HuH-7 (cell line): ENCODE measurements at places on chromosomes 2 and 18.

GRCh38 chr18:57627488-57627887 is 5.9 kb upstream of the NARS1 start:
- no peak for DNase-seq

- peak; percentile 49 for DNase-seq
Observed at GRCh38 chr2:181683518-181684453, 3.5 kb upstream of the NEUROD1 start.

DNA sequence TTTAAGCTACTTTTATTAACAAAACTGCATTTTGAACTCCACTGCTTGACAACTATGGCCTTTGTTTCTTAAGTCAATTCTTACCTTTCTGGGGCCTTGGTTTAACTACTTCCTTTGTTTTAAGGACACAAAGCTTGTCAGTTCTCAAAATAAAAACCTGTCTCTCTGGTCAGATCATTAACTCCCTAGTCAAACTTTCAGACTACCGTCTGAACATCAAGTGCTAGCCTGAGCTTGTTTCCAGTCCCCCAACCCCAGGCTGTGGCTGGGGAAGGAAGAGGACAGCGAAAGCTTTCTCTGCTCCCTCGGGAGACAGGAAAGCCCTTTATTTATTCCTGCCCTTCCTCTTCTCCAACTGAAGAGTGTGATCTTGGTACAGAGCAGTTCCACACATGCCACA is 1.7 kb downstream of the SH3YL1 start:
- DNase-seq, result no peak

GRCh38 chr2:9757501-9758264 is 85.6 kb upstream of the TAF1B start:
- DNase-seq, result no peak

GRCh38 chr2:10159581-10160131 is 37.1 kb downstream of the RRM2 start:
- no peak for DNase-seq

DNA sequence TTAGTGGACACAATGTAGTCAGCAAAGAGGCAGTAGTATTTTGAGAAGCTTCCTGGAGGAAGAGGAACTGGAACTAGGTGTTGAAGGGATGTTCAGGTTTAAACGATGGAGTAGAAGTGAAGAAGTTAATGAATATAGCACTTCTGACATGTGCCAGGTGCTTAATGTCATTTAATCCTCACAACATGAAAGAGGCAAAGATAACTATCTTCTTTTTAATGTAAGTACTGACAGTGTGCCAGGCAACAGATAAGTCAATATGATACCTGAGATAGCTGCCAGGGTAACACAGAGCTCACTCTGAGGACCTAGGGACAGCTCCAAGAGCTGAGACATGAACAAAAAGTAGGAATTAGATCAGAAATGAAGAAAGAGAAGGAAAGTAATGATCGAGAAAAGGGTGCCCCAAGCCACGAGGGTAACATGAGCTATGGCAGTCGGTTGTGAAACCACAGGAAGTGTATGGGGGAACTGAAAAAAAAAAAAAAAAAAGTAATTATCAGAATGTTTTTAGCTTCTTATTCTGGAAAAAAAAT is 140.7 kb downstream of the RNF144A start:
- no peak for DNase-seq

GRCh38 chr18:22169011-22169888 is at the start of gene GATA6:
Gene GATA6 (plus strand): TSS chr18:22169589. CDS start chr18:22171145, 1,556 bp downstream.
- peak; percentile 96 for DNase-seq

DNA sequence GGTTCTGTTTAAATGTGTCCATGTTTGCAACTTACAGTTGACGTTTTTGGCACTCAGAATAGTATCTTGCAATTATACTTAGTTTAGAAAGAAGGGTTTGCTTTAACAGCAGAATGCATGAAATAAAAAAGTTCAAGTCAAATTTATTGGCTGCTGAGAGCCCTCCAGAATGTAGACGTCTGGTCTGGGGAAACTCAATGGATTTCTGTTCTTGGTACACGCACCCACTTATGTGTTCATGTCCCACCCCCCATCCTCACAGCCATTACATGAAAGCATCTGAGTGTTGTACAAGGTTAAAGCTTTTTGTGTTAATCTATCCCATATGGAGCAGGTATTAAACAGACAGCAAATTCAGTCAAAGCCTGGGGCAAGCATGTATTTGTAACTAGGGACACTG is 219.5 kb downstream of the SOX11 start:
- DNase-seq, result no peak

DNA sequence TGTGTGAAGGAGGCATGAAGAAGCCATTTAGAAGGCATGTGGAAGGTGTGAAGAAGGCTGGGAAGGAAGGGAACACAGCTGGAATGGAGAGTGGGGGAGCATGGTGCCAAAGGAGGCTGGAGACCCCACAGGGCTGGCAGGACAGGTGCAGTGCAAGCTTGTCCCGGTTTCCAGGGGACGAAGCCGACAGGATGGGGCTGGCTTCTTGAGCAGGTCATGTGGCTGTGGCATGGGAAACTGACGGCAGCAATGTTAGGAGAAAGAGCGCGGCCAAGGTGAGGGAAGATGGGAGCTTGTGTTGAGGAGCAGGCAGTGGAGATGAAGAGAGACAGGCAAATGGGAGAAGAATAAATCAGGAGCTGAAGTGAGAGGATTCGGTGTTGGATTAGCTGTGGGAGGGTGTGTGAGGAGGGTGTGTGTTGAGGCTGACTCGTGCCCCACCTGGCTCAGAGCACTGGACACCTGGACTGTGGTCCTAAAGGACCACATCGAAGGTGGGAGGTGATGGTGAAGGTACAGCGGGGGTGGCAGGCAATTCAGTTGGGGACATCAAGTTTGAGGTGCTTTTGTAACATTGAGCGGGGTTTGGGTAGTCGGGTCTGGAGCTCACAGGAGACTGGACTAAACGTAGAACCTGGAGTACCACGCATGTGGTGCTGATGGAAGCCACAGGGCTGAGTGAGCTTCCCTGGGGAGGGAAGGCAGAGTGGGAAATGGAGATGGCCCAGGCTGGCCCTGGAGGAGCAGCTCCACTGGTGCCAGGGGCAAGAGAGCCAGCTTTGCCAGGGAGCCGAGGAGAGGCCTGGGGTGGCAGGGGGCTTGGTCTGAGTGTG is 165.6 kb upstream of the HDAC4 start:
- no peak for DNase-seq

DNA sequence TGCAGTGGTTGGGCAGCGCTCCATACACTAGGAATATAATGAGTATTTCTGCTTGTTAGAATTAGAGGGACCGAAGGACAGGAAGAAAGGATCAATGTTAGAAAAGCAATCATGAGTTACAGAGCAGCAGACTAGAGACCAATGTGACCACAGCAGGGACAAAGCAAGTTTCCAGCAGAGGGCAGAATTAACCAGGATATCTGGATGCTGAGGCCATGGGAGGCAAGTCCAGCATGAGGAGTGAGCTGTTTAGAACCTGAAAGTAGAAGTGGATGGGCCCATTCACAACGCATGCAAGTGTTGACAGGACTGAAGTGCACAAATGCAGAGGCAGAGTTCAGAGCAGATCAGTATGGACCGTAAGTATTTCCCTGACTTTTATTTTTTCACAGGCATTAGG is 910.4 kb upstream of the GYPC start:
- DNase-seq, result peak; percentile 22

- DNase-seq, result no peak
Observed at GRCh38 chr2:234816056-234816455, 135.8 kb upstream of the SH3BP4 start.

GRCh38 chr2:188207554-188207953 is 84.1 kb upstream of the GULP1 start:
- no peak for DNase-seq

DNA sequence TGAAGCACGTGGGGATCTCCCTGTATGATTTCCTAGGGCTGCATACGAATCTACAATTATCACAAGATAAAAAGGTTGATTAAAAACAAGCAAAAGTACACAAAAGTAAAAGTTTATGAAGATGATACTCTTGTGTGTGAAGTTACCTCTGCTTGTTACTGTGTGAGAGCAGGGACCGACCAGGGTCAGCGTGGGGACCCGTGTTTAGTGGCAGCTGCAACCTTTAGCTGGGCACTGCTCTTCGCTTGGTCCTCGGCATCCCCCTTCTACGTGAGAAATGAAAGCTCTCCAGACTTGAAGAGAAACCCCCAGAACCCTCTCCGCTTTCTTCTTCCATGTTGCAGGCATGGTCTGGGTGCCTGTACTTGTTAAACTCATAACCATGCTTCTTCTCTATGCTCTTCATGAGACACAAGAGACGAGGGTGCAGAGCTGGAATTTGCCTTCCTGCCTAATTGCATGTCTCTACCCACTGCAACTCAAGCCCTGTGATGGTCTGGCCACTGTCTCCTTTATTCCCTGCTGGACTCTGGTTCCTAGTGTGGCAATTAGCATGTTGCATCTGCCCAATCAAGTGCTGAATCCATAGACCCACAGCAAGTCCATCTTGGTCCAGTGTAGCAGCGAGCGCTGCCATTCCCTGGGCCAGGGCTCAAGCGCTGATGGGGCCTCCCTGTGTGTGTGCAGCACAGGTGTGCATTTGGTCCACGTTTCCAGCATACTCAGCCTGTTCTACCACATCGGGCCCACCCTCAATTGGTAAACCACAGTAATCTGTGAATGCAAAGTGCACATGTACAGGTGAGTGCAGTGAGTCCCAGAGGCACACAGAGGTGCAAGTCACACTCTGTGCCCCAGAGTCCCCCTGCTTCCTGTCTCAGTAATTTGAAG is 88.5 kb downstream of the TWIST2 start:
- DNase-seq, result no peak

- no peak for DNase-seq
Observed at GRCh38 chr18:50855976-50856757, 22.8 kb upstream of the ME2 start.

GRCh38 chr2:223297788-223298187 is 245.8 kb downstream of the KCNE4 start:
- DNase-seq, result no peak

DNA sequence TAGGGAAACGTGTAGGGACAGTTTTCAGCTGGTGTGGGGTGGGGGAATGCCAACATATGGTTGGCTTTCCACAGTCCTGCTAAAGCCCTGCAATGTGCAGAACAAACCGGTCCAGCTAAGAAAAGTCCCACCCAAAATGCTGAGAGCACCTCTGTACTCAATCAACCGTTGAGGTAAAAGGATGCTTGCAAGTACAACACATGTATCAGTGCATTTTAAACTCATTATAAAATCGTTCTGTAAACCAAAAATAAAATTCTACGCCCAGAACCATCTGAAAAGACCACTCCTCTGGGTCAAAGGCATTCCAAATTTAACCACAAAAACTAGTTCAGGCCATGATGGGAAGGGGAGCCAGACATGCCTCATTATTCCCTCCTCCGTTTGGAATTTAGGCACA is 2.0 kb upstream of the TYMS start:
- no peak for DNase-seq

DNA sequence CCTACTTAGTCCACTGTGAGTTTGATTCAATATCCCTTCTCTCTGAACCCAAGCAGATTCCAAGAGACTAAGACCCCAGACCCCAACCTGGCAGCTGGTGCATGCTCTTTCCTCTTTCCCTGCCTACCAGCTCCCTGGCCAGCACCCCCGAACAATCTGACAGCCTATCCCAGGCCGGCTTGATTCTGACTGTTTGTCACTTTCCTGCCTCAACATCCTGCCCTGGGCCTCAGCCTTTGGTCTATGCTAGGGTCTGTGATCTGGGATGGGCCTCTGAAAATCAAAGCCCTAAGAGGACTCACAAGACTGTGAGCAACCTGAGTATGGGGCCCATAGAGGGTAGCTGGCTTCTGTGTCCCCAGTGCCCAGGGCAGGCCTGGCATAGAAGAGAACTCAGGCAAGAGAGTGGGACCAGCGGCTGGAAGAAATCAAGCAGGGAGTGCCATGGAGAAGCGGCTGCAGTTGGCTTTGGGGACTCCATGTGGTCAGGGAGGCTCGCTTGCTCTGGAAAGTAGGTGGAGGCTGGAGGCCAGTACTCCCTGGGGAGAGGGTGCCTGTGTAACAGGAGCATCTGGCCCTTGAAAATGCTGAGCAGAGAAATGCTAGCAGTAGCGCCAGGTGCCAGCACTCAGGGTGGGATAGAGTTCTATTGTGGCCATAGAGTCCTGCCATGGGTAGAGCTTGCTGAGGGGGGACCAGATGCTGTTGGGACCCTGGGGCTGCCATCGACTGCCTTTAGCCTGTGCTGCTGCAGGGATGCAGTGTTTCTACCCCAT is 343.9 kb downstream of the DYSF start:
- no peak for DNase-seq

DNA sequence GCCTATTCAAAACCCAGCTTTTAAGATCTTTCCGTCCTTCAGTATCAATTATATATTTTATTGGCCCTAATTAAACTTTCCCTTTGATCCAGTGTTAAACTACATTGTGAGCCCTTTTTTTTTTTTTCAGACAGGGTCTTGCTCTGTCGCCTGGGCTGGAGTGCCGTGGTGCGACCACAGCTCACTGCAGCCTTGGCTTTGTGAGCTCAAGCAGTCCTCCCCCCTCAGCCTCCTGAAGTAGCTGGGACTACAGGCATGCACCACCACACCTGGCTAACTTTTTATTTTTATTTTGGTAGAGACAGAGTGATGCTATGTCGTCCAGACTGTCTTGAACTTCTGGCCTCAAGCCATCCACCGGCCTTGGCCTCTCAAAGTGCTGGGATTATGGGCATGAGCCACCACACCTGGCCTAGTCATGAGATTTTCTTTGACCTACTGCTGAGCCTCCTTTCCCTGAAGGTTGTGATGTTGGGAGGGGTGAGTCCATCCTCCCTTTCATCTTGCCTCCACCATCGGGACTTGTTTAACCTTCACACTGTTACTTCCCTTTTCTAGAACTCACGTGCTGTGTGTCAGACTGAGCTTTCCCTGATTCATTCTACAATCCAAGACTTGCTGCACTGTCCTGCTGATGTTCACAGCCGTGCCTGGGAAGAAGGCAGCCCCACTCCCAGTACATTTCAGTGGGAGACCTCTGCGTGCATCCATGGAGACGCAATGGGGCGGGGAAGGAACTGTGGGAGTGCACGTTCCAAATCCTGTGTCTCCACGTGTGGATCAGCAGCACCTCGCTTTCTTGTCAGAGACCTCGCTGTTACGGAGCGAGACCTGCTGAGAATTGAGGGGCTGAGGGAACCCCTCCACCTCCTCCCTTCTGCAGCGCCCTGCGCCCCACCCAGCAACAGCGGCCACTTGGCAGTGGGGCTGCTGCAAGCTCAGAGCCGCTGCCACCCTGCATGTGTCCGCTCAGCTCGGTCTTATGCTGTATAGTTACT is 10.8 kb downstream of the OXER1 start:
- no peak for DNase-seq

- no peak for DNase-seq
Observed at GRCh38 chr2:46663614-46664013, 184.2 kb downstream of the TMEM247 start.
